ENCODE measurements at places on chromosomes 13 and 19. TPM values are rescaled to one million over a fixed set of nuclear protein-coding genes. Genes with fewer than 3 reads are reported as not detected.

Gene ATP8B3
- 0.65 TPM for polyA plus RNA-seq

Gene MAG
- polyA plus RNA-seq: 1.9 TPM

Gene ACP7
- polyA plus RNA-seq: 0.76 TPM

Gene SPRED3
- polyA plus RNA-seq: 1.1 TPM

Gene CYP2S1
- 0.53 TPM for polyA plus RNA-seq

- DNase-seq: no peak
Observed at GRCh38 chr13:72970956-72971355, 87.8 kb upstream of the KLF5 start.

- no peak for DNase-seq
Observed at GRCh38 chr13:78190296-78190695, 271.7 kb upstream of the EDNRB start.

DNA sequence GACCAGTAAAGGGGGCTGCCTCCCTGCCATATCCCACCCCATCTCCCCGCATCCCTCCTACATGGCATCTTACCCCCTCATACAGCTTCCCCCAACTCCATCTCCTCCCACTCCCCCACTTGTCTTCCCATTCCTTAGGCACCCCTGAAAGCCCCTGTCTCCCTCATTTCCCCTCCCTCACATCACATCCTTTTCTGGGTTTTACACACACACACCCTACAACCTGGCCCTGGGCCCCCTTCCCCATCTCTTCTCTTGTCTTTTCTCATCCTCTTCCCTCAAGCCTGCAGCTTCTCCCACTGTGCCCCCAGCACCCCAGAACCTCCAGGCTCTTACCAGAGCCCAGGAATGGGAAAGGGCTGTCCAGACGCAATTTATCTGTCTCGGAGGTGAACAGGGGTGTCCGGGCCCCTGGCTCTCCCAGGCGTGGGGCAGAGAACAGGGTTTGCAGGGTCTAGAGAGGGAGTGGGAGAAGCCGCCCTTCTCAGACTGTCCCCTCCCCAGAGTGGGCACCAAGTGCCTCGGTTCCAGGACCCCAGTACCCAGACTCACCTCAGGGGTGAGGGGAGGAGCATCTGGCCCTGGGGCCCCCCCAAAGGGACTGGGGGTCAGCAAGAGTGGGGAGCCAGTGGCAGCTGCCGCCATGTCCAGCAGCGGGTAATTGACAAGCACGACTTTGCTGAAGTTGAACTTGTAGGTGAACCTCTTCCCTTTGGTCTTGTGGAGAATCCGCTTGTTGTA is 19.4 kb downstream of the ERFL start:
- DNase-seq: no peak

DNA sequence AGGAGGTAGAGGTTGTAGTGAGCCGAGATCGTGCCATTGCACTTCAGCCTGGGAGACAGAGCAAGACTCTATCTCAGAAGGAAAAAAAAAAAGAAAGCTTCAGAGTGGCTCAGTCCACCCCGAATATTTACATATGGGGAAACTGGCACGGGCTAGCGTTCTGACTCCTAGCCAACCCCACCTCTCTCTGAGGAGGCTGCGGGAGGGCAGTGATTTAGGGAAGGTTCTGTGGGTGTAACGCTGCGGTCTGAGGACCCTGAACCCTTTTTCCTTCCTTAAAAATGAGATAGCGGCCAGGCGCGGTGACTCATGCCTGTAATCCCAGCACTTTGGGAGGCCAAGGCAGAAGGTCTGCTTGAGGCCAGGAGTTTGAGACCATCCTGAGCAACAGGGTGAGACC is 5.0 kb downstream of the LRRC25 start:
- DNase-seq: no peak

- no peak for DNase-seq
Observed at GRCh38 chr13:76043874-76044273, 407.7 kb downstream of the LMO7 start.

GRCh38 chr13:39866722-39867121 is 211.3 kb downstream of the COG6 start:
- no peak for DNase-seq

DNA sequence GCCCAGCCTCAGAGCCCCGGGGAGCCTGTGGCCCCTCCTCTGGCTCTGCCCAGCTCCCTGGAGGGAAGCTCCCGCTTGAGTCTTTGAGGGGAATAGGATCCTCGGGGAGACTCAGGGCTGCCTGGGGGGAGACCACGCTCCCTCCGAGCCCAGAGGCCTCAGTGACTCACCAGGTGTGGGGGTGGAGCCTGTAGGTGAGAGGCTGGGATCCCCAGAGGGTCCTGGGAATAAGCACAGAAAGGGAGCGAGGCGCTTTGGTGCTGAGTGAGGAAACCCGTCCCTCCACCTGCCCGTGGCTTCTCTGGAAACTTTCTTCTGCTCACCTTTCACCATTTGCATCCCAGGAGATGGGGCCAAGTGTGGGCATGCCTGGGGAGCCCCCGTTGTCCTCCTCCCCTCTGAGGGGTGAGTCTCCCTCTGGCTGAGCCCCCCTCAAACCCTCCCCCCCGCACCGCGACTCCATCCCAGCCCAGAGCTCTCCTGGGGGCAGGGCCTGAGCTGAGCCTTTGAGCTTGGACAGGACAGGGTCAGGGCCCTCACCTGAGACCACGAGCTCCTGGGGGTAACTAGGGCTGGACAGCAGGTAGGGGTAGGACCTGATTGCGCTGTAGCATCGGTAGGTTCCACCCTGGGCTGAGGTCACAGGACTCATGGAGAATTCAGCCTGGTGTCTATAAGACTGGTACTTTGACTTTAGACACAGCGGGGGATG is 2.7 kb downstream of the LILRB5 start:
- no peak for DNase-seq

- no peak for DNase-seq
Observed at GRCh38 chr13:38888309-38888708, 102.3 kb downstream of the STOML3 start.

- DNase-seq: no peak
Observed at GRCh38 chr13:65917731-65918130, 1312.4 kb downstream of the PCDH9 start.

DNA sequence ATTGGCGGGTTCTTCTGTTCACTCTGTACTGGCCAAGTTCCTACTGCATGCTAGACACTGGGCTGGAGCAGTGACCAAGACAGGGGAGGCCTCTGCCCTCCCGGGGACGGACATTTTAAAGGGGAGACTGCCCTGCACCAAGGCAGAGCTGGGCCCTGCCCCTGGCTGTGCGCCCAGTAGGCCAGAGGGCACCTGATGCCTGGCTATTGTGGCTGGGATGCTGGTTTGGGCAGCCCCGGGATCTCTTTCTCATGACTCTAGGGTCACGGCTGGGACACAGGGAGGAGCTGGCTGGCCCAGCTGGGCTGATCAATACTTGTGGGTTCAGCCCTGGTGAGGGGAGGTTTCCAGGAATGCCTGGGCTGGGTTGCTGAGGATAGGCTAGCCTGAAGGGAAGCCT is 17.7 kb downstream of the LIPE start:
- DNase-seq: no peak

DNA sequence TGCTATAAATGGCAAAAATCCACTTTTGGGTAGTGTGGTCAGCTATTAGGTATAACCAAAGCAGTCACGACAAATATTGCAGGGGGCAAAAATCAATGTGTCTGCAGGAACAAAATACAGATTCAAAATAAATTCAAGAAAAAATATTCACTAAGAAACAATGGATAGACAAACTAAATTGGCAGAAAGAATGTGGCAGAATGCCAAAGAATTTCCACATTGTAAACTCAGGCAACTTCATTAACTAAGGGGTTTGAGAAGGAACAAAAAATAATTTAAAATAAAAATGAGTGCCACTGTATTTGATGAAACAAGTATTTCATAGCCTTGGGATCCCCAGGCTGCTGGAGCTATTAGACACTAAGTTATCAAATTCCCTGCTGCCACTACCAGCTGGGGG is 193.1 kb downstream of the VWA8 start:
- no peak for DNase-seq

GRCh38 chr13:34412817-34413375 is 529.2 kb upstream of the NBEA start:
- no peak for DNase-seq

GRCh38 chr13:70630247-70630646 is 522.0 kb upstream of the KLHL1 start:
- DNase-seq: no peak

DNA sequence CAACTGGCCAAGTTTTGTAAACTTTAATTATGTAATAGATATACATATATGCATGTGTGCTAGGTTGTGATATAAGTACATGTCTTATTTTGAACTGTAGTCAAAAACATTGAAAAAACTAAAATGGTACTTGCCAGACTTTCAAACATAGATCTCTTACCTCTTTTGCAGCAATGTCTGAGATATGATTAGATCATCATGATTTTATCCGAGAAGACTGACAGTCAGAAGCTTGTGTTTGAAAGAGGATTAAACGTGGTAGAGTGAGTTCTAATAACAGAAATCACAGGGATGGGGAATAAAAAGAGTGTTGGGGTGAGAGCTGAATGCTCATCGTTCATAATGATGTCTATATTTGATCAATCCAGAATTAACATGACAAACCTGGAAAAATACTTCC is 18.2 kb upstream of the ACP7 start:
- no peak for DNase-seq

GRCh38 chr19:35860436-35860817 is 3.7 kb downstream of the KIRREL2 start:
- DNase-seq: no peak

- no peak for DNase-seq
Observed at GRCh38 chr19:17448131-17448967, at the start of gene TMEM221. TMEM221 (minus strand) TSS chr19:17448668; CDS start chr19:17448462, 206 bp downstream.

Measured in right renal cortex interstitium (tissue), 3 donors.